Nephron progenitor cell (in vitro differentiated cells): ENCODE measurements at places on chromosomes 12 and 14.

- DNase-seq = no peak
These were observed 1750.7 kb upstream of the FLRT2 start for GRCh38 chr14:83779266-83779665.

DNA sequence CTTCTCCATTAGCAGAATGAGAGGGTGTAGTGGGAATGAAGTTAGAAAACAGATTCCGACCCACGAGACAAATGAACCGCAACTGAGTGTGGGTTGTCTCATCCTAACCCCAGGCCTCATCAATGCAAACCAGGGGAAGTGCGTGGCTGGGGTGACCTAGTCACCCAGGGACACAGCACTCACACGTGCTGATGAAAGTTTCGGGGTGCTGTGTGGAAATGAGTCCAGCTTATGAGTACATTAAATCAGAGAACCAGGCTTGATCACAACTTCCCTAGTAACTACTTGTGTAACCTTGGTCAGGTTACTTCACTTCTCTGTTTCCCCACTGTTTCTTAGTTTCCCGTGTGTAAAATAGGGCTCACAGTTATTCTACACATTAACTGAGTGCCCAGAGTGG lies 95.4 kb upstream of the CDKN3 start:
- DNase-seq = no peak

DNA sequence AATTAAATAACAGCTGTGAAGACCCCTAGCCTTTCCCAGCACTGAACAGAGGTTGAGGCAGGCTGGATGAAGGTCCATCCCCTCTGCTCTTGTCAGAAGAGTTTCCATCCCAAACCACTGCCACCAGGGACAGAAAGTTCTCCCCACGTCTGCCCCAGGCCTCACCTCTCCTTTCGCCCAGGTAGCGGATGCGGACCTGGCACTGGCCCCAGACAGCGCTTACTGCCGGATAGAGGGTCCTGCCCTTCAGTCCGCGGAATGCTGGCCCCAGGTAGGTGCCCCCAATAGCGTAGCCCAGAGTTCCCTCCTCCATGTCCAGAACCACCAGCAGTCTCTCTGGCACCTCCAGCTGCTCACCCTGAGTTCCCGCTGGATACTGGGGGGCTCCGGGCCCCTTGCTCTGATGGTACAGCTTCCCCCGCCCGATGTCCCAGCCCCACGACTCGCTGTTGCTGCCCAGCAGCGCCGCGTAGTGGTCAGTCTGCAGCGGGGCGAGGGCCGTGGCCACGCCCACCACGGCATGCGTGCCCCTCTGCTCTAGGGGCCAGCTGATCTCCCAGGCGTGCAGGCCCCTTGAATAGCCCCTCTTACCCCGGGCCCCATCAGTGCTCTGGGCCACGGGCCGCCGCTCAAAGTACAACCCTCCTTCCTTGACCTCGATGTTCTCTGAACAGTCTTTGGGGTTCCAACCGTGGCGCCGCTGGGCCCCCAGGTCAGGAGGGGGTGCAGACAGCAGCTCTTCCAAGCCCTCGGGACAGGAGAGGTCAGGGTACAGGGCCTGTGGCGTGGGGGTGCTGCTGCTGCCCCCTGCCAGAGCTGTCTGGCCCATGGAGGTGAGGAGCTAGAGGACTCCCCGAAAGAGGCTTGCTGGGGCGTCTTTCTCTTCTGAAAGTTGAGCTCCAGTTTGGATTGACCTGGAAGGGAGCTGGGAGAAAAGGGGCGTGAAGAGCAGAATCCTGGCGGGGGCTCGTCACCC lies 742 bp downstream of the SPSB2 start:
- peak; percentile 93 for DNase-seq

DNA sequence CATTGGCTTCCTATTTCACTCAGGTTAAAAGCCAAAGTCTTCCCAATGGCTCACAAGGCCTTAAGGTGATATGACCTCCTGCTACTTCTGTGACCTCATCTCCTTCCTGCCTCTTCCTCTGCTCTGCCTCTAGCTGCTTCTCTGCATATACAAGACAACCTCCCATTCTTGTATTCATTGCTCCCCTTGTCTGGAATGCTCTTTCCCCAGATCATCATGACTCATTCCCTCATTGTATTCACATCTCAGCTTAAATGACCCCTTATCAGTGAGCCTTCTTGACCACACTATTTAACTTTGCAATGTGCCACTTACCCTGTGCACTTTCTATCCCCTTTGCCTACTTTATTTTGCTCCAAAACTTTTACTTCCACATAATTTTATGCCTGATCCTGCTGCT lies 90.2 kb downstream of the PPP1R12A start:
- DNase-seq = no peak

DNA sequence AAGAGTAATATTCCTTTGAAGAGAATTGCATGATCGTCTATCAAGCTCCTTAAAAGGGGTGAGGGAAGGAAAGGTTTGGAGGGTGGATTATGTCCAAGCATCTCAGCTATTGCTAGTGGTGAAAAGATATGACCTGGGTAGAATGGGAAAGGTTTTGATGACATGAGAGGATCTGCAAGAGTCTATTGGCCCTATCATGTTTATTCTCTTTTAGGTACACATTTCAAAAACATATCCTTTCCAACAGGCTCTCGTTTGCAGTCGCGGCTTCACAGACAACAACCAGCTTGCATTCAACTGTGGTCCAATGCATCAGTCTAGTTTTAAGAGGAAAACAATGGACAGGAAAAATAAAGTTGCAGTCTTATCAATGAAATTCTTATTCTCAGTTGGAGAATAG lies 17.1 kb downstream of the FOXG1 start:
- no peak for DNase-seq

DNA sequence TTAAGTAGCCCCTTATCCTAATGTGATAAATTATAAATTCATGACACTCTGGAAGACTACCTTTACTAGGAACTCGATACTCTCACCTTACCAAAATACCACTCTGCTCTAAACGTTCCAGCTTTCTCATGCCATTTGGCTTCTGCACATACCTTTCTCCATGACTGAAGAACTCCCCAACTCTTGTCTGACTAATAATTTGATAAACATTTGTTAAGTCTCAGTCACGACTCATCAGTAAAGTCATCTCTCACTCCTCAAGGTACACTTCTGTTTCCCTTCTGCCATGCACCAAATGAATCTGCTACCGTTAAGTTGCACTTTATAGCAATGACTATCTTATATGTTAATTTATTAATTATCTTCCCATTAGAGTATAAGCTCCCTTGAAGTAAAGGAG lies 498.3 kb upstream of the NOVA1 start:
- DNase-seq = no peak

GRCh38 chr12:39930101-39930500 lies 175.8 kb downstream of the SLC2A13 start:
- no peak for DNase-seq
